Kidney (tissue), 22 donors: ENCODE measurements at places on chromosomes 11 and 22. TPM values are rescaled to one million over a fixed set of nuclear protein-coding genes. Genes with fewer than 3 reads are reported as not detected.

GRCh38 chr11:68036717-68037239 is 2.0 kb upstream of the TCIRG1 start:
- H3K4me1 ChIP-seq, result peaks cover 14% of the 10 kb centered on the region
- DNase-seq, result no peak
- H3K27ac ChIP-seq, result peak overlapping the region; percentile 79
- H3K4me3 ChIP-seq, result no peak overlapping the region
- peaks cover 7% of the 10 kb centered on the region for H3K36me3 ChIP-seq

CDC42EP2 gene
- total RNA-seq, result 13.7 TPM

HEPACAM gene
- total RNA-seq, result not detected

- H3K4me1 ChIP-seq, result peaks cover 23% of the 10 kb centered on the region
- peak overlapping the region; percentile 50 for H3K4me3 ChIP-seq
- H3K36me3 ChIP-seq, result no peaks in the 10 kb centered on the region
- no peak for DNase-seq
Observed at GRCh38 chr11:534396-535209, 773 bp downstream of the HRAS start.

- no peaks in the 10 kb centered on the region for H3K36me3 ChIP-seq
- H3K27me3 ChIP-seq, result peaks cover 4% of the 10 kb centered on the region
Observed at GRCh38 chr22:26957897-26958296, 300.5 kb downstream of the MIAT start.

B3GAT3 gene
- 50.6 TPM for total RNA-seq

DNA sequence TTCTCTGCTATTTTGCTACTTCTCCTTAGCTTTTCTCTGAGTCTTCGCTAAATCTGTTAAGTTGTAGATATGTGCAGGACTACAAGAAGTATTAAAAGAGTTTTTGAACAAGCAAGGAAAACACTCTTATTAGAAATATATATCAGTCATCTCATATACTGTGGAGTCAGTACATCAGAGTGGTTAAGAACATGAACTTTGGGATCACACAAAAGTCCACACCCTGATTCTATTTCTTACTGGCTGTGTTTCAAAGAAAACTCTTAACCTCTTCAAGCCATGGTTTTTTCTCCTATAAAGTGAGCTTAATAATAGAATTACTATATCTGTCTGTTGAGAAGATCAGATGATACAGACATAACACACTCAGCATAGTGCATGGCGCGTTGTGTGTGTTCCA is 29.5 kb downstream of the MMP13 start:
- H3K27ac ChIP-seq, result peak overlapping the region; percentile 51
- H3K27me3 ChIP-seq, result no peaks in the 10 kb centered on the region
- no peaks in the 10 kb centered on the region for H3K36me3 ChIP-seq
- H3K4me3 ChIP-seq, result no peak overlapping the region
- H3K4me1 ChIP-seq, result peaks cover 35% of the 10 kb centered on the region
- no peak for DNase-seq

GRCh38 chr11:64409707-64410403 is 50.9 kb downstream of the RPS6KA4 start:
- H3K4me3 ChIP-seq, result no peak overlapping the region
- no peaks in the 10 kb centered on the region for H3K27me3 ChIP-seq
- no peaks in the 10 kb centered on the region for H3K36me3 ChIP-seq
- DNase-seq, result peak; percentile 92
- no peak overlapping the region for H3K27ac ChIP-seq

GRCh38 chr22:17629641-17630040 is 1.1 kb upstream of the ATP6V1E1 start:
- H3K27me3 ChIP-seq, result no peaks in the 10 kb centered on the region
- peaks cover 2% of the 10 kb centered on the region for H3K4me1 ChIP-seq
- H3K36me3 ChIP-seq, result no peaks in the 10 kb centered on the region
- no peak overlapping the region for H3K4me3 ChIP-seq

CCDC87 gene
- total RNA-seq, result 1.0 TPM

GRCh38 chr11:43738600-43739409 is 58.3 kb downstream of the HSD17B12 start:
- H3K4me3 ChIP-seq, result no peak overlapping the region
- H3K27ac ChIP-seq, result no peak overlapping the region
- peak; percentile 45 for DNase-seq
- H3K4me1 ChIP-seq, result no peaks in the 10 kb centered on the region

GRCh38 chr11:80995523-80995922 is 1554.7 kb upstream of the TENM4 start:
- no peaks in the 10 kb centered on the region for H3K4me1 ChIP-seq
- H3K27me3 ChIP-seq, result no peaks in the 10 kb centered on the region
- no peak overlapping the region for H3K4me3 ChIP-seq
- H3K27ac ChIP-seq, result no peak overlapping the region
- DNase-seq, result no peak

GRCh38 chr22:31248138-31248745 is 36.1 kb downstream of the LIMK2 start:
- DNase-seq, result peak; percentile 91
- H3K27me3 ChIP-seq, result no peaks in the 10 kb centered on the region
- H3K36me3 ChIP-seq, result no peaks in the 10 kb centered on the region
- peak overlapping the region; percentile 81 for H3K4me3 ChIP-seq

- no peak overlapping the region for H3K27ac ChIP-seq
- no peak for DNase-seq
- H3K36me3 ChIP-seq, result no peaks in the 10 kb centered on the region
- H3K4me1 ChIP-seq, result no peaks in the 10 kb centered on the region
Observed at GRCh38 chr11:87456499-87456898, 418.8 kb downstream of the TMEM135 start.

- H3K4me3 ChIP-seq, result peak overlapping the region; percentile 13
- H3K27me3 ChIP-seq, result no peaks in the 10 kb centered on the region
- H3K27ac ChIP-seq, result no peak overlapping the region
- peak; percentile 92 for DNase-seq
Observed at GRCh38 chr22:21712751-21713427, 22.7 kb downstream of the YPEL1 start.

SOX6 gene
- 47.3 TPM for total RNA-seq

CCDC157 gene
- total RNA-seq, result 5.1 TPM

- H3K4me3 ChIP-seq, result peak overlapping the region; percentile 63
- H3K36me3 ChIP-seq, result no peaks in the 10 kb centered on the region
- peaks cover 23% of the 10 kb centered on the region for H3K4me1 ChIP-seq
- no peaks in the 10 kb centered on the region for H3K27me3 ChIP-seq
- peak overlapping the region; percentile 69 for H3K27ac ChIP-seq
Observed at GRCh38 chr11:125165843-125166763, 1.6 kb downstream of the PKNOX2 start.

GRCh38 chr11:123829745-123830144 is 23.6 kb upstream of the OR6M1 start:
- peak; percentile 48 for DNase-seq
- no peaks in the 10 kb centered on the region for H3K36me3 ChIP-seq
- H3K4me3 ChIP-seq, result no peak overlapping the region
- no peaks in the 10 kb centered on the region for H3K4me1 ChIP-seq
- no peak overlapping the region for H3K27ac ChIP-seq

GRCh38 chr11:121829159-121829643 is 286.8 kb downstream of the BLID start:
- no peak overlapping the region for H3K27ac ChIP-seq
- no peak overlapping the region for H3K4me3 ChIP-seq
- DNase-seq, result no peak
- H3K36me3 ChIP-seq, result no peaks in the 10 kb centered on the region
- H3K4me1 ChIP-seq, result no peaks in the 10 kb centered on the region

DNA sequence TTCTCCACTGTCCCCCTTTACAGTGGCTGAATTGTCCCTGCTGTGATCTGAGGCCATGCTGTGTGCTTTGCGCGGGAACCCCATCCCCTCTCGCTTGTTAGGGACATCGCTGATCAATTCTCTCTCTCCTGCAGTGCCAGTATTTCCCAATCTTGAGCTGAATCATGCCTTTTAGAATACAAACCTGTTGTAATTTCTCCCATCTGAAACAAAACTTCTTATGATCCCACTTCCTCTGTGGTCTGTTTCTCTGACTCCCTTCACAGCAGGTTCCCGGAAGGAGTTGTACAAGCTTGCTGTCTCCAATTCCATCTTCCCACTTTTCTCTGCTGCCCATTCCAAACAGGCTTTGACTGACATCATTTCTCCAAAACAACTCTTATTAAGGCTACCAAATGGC is 16.8 kb downstream of the ADAMTS15 start:
- no peak overlapping the region for H3K4me3 ChIP-seq
- H3K27me3 ChIP-seq, result no peaks in the 10 kb centered on the region
- H3K27ac ChIP-seq, result no peak overlapping the region

DEUP1 gene
- 0.57 TPM for total RNA-seq

- no peaks in the 10 kb centered on the region for H3K4me1 ChIP-seq
- no peaks in the 10 kb centered on the region for H3K36me3 ChIP-seq
- no peaks in the 10 kb centered on the region for H3K27me3 ChIP-seq
- DNase-seq, result peak; percentile 35
- H3K27ac ChIP-seq, result no peak overlapping the region
Observed at GRCh38 chr22:44440224-44441160, 57.5 kb downstream of the RTL6 start.

BUD13 gene
- 14.1 TPM for total RNA-seq

- peaks cover 4% of the 10 kb centered on the region for H3K27me3 ChIP-seq
- H3K36me3 ChIP-seq, result no peaks in the 10 kb centered on the region
- no peak overlapping the region for H3K27ac ChIP-seq
- H3K4me1 ChIP-seq, result no peaks in the 10 kb centered on the region
- no peak for DNase-seq
Observed at GRCh38 chr22:36554098-36554497, 25.1 kb upstream of the EIF3D start.

RPLP2 gene
- total RNA-seq, result 1,544 TPM

GRCh38 chr11:120608760-120609211 is 97.2 kb downstream of the GRIK4 start:
- no peaks in the 10 kb centered on the region for H3K36me3 ChIP-seq
- no peak overlapping the region for H3K4me3 ChIP-seq
- H3K4me1 ChIP-seq, result peaks cover 3% of the 10 kb centered on the region
- peaks cover 3% of the 10 kb centered on the region for H3K27me3 ChIP-seq
- DNase-seq, result no peak

DNA sequence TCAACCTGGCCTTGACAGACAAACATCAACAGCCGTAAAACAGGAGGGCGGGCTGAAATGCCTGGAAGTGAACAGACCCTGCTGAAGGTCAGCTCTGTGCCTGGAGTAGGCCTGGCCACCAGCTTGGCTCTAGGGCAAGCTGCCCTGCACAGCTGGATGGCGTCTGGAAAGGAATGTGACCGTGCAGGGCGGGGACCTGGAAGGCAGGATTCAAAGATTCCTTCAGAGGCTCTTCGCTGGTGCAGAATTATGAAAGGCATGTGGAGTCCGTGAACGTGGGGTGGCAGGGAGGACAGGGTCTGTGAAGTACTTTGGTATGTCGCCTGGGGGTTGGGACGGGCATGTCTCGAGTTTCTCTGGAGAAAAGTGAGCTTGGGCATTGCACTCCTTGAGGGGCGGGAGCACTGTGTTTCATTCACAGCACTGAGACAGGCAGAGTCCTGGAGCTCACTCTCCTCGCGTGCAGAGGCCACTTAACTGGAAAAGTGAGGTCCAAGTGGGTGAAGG is 1.5 kb downstream of the EHD1 start:
- no peaks in the 10 kb centered on the region for H3K4me1 ChIP-seq
- no peaks in the 10 kb centered on the region for H3K27me3 ChIP-seq
- peak overlapping the region; percentile 73 for H3K27ac ChIP-seq
- no peaks in the 10 kb centered on the region for H3K36me3 ChIP-seq
- H3K4me3 ChIP-seq, result peak overlapping the region; percentile 95

DNA sequence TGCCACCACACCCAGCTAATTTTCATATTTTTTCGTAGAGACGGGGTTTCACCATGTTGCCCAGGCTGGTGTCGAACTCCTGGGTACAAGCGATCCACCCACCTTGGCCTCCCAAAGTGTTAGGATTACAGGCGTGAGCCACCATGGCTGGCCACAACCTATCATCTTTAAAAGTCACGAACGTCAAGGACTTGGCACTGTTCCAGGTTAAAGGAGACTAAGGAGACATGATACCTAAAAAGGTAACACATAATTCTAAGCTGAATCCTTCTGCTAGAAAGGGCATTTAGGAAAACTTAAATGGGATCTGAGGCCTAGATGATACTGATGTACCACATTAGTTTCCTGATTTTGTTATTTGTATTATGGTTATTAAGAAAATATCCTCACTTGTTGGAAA is 43.3 kb upstream of the SYT9 start:
- H3K27ac ChIP-seq, result no peak overlapping the region
- no peaks in the 10 kb centered on the region for H3K36me3 ChIP-seq
- DNase-seq, result no peak
- no peaks in the 10 kb centered on the region for H3K27me3 ChIP-seq

DNA sequence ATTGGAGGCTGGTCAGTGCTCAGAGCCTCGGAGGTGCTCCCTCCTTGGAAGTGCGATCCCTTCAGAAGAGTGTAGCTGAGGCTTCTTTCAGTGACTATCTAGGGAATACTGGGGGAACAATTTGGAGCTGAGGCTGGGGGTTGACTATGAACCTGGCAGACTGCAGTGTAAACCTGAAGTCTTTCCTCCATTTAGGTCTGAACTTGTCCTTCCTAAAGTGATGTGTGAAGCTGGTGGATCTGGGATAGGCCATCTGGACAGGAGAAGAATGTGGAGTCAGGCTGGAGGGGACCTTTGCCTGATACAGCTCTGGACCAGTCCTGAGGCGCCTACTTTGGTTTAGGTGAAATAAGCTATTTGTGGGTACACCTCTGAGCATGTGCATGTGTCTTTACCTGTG is 3.5 kb upstream of the INSC start:
- H3K36me3 ChIP-seq, result no peaks in the 10 kb centered on the region
- H3K4me3 ChIP-seq, result no peak overlapping the region
- no peaks in the 10 kb centered on the region for H3K4me1 ChIP-seq

- H3K36me3 ChIP-seq, result no peaks in the 10 kb centered on the region
- DNase-seq, result no peak
- H3K4me3 ChIP-seq, result no peak overlapping the region
Observed at GRCh38 chr11:66243782-66244535, 24.5 kb upstream of the RAB1B start.

- no peak for DNase-seq
- no peaks in the 10 kb centered on the region for H3K4me1 ChIP-seq
- peaks cover 2% of the 10 kb centered on the region for H3K36me3 ChIP-seq
- H3K4me3 ChIP-seq, result no peak overlapping the region
- no peaks in the 10 kb centered on the region for H3K27me3 ChIP-seq
- no peak overlapping the region for H3K27ac ChIP-seq
Observed at GRCh38 chr11:87076874-87077429, 39.2 kb downstream of the TMEM135 start.

DNA sequence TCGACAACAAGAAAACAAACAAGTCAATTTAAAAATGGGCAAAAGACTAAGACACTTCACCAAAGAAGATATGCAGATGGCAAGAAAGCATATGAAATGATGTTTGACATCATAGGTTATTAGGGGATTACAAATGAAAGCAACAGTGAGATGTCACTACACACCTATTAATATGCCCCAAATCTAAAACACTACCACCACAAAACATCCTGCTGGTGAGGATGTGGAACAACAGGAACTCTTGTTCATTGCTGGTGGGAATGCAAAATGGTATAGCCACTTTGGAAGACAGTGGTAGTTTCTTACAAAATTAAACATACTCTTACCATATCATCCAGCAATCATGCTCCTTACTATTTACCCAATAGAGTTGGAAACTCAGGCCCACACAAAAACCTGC is 29.0 kb downstream of the PRRG4 start:
- H3K4me3 ChIP-seq, result no peak overlapping the region
- DNase-seq, result no peak
- H3K27me3 ChIP-seq, result no peaks in the 10 kb centered on the region
- peaks cover 6% of the 10 kb centered on the region for H3K4me1 ChIP-seq
- H3K27ac ChIP-seq, result no peak overlapping the region
